ENCODE measurements at places on chromosomes 5 and 9.

DNA sequence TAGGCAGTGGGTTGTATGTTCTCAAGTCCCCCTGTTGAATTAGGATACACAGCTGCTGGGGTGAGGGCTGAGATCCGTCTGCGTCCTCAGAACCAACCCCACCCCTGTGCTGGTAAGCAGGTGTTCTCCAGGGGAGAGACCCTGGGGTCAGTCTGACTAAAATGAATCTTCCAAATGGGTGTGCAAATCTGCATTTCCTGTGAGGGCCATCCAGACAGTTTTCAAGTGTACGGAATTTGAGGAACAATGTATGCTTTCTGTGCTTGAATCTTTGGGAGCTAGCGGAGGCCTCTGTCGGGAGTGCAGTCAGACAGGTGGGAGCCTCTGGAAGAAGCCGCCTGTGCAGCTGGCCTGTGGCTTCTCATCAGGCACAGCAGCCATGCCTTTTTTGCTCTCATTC is 122.9 kb downstream of the MACROH2A1 start:
- DNase-seq, result no peak

DNA sequence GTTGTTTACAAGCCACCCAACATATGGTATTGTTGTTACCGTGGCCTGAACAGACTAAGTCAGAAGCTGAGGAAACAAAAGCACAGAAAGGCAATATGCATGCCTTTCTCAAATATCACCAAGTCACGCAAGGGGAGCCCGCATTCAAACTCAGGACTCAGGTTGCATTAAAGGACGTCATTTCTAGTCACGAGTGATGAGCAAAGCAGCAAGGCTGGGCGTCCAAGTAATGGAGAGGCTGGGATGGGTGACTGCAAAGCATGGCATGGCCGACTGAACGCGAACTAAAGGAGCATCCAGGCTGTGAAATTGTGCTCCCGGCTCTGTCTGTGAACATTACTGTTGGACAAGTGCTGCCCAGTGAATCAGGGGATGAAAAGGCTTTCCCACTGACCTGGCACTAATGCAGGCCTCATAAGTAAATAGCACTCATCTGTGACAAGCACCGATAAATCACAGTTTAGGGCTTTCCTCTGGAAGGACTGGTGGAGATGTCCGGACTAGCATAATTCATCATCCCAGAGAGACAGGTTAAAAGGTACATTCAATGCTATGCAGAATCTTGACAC is 202.8 kb downstream of the SPOCK1 start:
- DNase-seq, result no peak

DNA sequence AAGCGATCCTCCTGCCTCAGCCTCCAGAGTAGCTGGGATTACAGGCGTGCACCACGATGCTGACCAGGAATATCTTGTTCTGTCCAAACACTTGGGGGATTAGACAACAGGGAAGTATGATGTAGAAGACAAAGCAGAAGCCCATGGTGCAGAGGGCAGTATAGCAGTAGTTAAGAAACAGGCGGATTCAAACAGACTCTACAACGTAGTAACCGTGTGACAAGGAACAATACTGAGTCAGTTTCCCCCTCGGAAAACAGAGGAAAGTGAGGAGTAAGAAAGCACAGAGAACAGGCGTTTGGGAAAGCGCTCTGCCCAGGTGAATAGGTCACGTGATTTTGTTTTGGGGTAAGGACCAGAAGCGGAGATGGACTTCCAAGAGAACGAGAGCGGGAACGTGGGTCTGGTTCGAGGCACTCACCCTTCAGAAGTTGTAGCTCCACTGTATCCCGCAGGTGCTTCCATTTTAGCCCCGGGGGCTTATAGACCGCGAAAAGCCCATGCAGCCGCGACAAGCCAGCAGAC is 306 bp downstream of the TRUB2 start:
- DNase-seq, result no peak

- peak; percentile 43 for DNase-seq
Observed at GRCh38 chr5:111756581-111757354, at the start of gene NREP. NREP (minus strand) TSS chr5:111757194; CDS start chr5:111755772, 1,422 bp downstream.

- no peak for DNase-seq
Observed at GRCh38 chr5:113510836-113511451, 2.5 kb upstream of the YTHDC2 start.

GRCh38 chr9:93024986-93025630 is 33.4 kb upstream of the SUSD3 start:
- no peak for DNase-seq

GRCh38 chr9:111038331-111039230 is at the start of gene LPAR1:
LPAR1 (minus strand) TSS chr9:111038470; CDS start chr9:110972117, 66,353 bp downstream.
- DNase-seq, result peak; percentile 58

GRCh38 chr9:132586830-132587591 is 4.6 kb downstream of the BARHL1 start:
- no peak for DNase-seq

DNA sequence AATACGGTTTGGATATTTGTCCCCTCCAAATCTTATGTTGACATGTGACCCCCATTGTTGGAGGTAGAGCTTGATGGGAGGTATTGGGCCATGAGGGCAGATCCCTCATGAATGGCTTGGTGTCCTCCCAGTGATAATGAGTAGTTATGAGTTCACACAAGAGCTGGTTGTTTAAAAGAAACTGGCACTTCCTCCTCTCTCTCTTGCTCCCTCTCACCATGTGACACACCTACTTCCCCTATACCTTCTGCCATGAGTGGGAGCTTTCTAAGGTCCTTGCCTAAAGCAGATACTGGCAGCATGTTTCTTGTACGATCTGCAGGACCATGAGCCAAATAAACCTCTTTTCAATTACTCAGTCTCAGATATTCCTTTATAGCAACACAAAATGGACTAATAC is 132.0 kb downstream of the PIK3R1 start:
- no peak for DNase-seq

DNA sequence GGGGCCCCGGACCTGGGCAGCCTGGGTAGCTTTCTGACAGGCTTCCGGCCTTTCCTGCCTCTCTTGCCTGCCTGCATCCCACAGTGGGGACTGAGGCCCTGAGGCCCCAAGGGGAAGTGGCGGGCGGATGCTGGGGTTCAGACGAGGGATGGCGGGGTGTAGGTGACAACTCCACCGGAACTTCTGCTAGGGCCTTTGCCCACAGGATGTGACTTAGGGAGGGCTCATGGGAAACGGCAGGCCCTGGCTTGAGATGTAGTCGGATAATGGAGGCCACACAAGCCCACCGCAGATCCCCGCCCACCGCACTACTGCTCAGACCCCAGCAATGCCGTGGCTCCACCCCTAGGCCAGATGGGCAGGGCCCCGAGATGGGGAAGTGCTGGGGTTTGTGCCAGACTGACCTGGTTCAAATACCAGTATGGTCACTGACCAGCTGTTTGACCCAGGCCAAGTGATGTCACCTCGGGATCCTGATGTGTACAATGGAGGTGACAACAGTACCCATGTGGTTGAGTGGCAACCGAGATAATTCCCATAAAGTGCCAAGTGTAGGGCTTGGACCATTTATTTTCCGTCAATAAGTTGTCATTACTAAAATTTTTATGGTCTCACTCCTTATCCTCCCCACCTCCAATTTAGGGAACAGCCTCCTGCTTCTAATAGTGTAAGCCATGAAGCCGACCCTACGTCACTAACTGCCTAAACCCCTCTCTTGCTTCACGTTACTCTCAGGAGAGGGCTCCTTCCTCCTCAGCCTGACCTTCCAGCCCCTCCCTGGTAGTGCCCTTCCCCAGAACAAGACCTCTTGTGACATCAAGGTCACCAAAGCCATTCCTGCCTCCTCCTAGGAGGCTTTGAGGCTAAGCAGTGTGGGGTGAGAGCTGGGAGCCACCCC is 2.5 kb upstream of the CDK9 start:
- no peak for DNase-seq

DNA sequence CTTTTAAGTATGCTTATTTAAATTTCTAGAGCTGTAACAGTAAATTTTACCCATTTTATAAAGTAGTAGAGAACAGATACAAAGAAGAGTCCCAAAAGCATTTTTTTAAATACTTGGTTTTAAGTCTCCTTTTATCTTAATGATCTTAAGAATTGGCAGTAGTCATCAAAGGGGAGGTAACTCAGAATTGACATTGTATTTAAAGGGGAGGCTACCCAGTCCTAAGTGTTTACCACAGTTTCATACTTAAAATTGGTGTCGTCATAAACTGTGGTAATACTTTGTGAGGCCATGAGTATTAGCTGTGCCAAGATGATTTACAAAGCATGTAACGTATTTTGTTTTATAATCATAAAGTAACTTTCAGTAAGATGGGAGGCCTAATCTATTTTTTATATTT is 14.8 kb downstream of the SLC25A46 start:
- DNase-seq, result no peak

GRCh38 chr5:305459-305858 is 16.1 kb upstream of the AHRR start:
- no peak for DNase-seq

GRCh38 chr9:134793288-134794188 is 87.1 kb upstream of the FCN2 start:
- no peak for DNase-seq

DNA sequence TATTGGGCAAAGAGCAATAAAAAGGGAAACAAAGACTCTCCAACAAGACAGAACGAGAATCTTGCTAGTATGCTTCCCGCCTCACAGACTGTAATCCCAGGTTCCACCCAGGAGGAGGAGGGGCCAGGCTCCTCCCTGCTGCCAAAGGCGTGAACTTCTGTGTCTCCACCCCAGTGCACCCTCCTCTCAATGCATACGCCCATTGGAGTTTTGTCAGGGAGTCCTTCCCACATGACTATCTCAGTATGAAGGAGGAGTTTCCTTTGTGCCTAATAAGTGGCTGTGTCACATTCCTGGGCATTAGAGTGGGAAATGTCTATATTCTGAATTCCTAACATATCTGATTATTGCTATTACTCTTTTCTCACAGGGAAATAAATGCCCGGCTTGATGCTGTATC is 106.4 kb upstream of the DHFR start:
- no peak for DNase-seq

DNA sequence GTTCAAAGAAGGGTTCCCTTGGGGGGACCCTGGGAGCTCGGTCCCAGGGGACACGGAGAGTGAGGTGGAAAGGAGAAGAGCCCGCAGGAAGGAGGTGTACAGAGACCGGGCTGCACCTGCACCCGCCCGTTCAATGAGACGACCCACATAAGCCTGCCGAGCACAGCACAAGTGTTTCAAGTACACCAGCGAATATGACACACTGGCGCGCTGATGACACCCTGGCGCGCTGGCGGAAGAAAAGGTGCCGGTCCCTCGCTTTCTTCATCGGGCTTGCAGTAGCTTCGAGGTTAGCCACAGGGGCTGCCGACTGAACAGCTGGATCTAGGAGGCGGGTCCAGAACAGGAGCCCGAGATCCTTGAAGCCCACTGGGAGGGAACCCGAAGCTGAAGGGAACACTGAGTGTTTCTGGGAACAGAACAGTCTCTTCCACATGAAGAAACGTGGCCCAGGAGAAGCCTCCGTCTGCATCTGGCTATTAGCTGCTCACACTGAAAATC is 1.4 kb downstream of the TBC1D9B start:
- DNase-seq, result no peak

DNA sequence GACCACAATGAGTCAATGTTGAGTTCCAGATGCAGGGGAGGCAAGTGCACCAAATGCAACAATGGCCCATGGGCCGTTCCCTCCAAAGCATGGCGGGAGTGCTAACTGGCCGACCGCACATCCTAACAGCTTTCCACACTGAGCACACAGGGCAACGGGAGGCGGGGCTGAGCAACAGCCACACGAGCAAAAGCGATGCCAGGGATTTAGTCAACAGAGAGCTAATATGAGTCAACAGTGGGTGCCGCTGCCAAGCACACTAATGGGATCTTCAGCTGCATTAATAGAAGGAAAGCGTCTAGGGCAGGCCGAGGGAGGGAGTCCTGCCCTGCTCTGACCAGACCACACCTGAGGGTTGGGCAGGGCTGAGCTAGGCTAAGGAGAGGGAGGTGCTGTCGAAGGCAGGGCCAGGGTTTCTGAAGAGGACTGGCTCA is 4.6 kb downstream of the EPB41L4B start:
- DNase-seq, result peak; percentile 90

DNA sequence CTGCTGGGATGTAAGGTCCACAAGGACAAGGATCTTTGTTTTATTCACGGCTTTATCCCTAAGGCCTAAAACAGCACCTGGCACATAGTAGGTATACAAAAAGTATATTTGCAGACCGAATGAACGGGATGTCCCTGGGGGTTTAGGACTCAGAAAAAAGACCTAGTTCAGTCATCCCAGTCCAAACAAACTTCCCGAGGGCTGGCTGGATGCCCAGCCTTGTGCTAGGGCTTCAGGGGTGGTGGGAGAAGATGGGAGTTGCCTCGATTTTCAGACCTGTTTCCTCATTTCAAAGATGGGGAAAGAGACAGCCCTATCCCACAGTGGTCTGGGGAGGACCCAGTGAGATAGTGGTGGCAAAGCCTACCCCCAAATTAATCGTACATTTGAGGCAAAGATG is 3.0 kb upstream of the PROB1 start:
- DNase-seq, result no peak
